T1000 (cell line): ENCODE measurements at places on chromosomes 7 and 10.
A peak's percentile ranks its signal among the peaks of the same experiment; 100 is the strongest.

GRCh38 chr10:104479906-104480593 is 126.4 kb downstream of the CFAP58 start:
- DNase-seq: peak; percentile 34

GRCh38 chr7:100386940-100387339 is 13.7 kb downstream of the PILRA start:
- no peak for DNase-seq

DNA sequence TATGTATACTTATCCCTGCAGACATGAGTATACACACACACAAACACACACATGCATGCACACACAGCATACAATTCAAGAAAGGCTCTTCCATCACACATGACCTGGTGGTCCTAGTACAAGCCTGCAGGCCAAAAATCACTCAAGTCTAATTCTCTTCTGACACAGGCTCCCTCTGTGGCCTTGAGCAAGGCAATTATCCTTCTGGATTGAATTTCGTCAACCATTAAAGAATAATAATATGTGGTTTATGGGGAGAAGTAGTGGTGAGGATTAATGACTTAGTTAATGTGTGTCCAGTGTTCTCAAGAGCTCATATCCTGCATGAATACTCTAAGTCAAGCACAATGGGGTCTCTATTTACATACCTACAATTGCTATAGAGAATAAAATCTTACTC is 161.8 kb upstream of the KIAA1217 start:
- no peak for DNase-seq

GRCh38 chr7:86733783-86734182 is 90.1 kb downstream of the GRM3 start:
- no peak for DNase-seq

GRCh38 chr7:108985037-108985436 is 415.4 kb downstream of the DNAJB9 start:
- DNase-seq: no peak

DNA sequence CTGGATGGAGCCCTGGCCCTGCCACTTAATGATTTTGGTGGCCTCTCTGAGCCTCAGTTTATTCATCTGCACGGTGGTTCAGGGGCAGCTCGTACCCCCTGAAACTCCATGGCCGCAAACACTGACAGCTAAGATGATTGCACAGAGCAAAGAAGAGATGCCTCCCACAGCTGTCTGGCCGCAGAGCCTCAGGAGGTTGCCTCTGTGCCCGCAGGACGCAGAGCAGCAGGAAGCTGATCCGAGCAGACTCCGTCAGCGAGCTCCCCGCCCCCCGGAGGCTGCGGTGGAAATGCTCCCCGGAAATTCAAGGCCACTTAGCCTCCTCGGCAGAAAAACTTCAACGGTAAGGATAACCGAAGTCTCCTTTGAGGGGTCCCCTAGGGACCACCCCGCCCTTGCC is 30.2 kb upstream of the C10orf53 start:
- no peak for DNase-seq

- DNase-seq: no peak
Observed at GRCh38 chr10:72275351-72276012, 1.8 kb downstream of the DDIT4 start.

DNA sequence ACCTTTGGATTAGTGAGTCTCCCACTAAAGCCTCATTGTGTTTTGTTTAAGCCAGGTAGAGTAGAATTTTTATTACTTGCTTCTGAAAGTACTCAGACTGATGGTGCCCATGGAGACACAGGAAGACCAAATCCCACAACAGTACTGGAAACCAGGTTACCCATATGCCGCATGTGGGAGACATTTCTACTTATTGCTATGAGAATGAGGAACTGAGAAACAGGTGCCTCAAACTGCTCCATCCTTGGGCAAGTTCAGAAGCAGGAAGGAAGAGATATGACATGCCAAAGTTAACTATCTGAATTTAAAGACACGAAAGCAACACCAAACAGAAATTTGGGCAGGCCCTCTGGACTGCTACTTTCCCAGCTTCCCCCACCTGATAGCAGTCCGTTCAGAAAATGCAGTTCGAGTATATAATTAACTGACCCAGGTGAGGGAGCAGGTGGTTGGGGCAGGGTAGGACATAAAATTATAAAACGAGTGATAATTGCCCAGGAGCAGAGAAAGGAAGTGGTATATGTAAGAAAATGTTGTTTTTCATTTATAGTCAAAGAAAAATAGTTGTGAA is 382.3 kb upstream of the MTPN start:
- no peak for DNase-seq

DNA sequence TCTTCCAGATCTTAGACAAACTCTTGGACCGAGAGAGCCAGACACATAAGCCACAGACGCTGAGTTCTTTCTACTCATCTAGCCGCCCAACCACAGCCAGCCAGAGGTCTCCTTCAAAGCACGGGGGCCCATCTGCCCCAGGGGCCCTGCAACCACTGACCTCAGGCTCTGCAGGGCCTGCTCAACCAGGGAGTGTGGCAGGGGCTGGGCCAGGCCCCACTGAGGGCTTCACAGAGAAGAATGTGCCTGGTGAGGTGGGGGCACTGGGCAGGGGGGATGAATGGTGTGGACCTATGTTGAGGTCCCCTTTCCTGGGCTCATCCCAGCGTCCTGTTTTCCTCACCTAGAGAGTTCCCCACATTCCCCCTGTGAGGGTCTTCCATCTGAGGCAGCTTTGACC is 11.4 kb downstream of the ZSWIM8 start:
- DNase-seq: no peak

GRCh38 chr7:4024806-4025205 is 657.3 kb upstream of the FOXK1 start:
- no peak for DNase-seq

- no peak for DNase-seq
Observed at GRCh38 chr10:69948261-69948660, 104.4 kb upstream of the MACROH2A2 start.

DNA sequence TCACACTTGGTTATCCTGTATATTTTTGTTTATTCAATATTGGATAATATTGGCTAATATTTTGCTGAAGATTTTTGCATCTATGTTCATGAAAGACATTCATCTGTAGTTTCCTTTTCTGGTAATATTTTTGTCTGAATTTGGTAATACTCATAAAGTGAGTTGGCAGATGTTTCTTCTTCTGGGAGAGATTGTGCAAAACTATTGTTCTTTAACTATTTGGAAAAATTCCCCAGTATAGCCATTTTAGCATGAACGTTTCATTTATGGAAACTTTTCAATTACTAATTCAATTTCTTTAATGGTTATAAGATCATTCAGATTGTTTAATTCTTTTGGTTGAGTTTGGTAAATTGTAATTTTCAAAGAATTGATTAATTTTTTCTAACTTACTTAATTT is 560.8 kb upstream of the FZD8 start:
- DNase-seq: no peak

GRCh38 chr10:118569882-118570252 is 25.6 kb downstream of the PRLHR start:
- DNase-seq: no peak
